ENCODE measurements at places on chromosomes 7 and 10.
A peak's percentile ranks its signal among the peaks of the same experiment; 100 is the strongest.

- no peak for DNase-seq
Measured at GRCh38 chr7:134343136-134343535, 26.4 kb upstream of the SLC35B4 start.

DNA sequence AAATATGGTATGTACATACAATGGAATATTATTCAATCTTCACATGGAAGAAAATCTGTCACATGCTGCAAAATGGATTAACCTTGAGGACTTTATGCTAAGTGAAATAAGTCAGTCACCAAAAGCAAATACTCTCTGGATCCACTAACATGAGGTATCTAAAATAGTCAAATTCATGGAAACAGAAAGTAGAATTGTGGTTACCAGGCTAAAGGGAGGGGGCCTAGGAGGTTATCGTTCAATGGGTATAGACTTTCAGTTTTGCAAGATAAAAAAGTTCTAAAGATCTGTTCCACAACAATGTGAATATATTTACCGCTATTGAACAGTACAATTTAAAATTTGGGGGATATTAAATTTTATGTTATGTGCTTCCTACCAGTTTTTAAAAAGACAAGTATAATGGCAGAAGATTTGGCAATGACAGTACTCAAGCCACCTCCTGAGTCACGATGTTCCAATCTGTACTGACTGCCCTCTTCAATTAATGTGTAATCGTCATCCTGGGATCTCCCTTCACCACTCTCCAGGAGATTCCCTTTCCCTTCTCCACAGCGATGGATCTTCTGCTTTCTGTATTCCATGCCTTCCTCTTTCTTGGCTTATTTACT, 32.3 kb upstream of the IL6 start:
- no peak for DNase-seq

- DNase-seq: no peak
Measured at GRCh38 chr7:32153006-32153405, 82.8 kb upstream of the PDE1C start.

- DNase-seq: no peak
Measured at GRCh38 chr7:39880556-39880955, 69.5 kb upstream of the CDK13 start.

GRCh38 chr10:104254493-104255310, at the start of gene GSTO1:
Gene GSTO1, plus strand, starts transcription at chr10:104254892. Its CDS starts 37 bp downstream, at chr10:104254929.
- peak; percentile 92 for DNase-seq

DNA sequence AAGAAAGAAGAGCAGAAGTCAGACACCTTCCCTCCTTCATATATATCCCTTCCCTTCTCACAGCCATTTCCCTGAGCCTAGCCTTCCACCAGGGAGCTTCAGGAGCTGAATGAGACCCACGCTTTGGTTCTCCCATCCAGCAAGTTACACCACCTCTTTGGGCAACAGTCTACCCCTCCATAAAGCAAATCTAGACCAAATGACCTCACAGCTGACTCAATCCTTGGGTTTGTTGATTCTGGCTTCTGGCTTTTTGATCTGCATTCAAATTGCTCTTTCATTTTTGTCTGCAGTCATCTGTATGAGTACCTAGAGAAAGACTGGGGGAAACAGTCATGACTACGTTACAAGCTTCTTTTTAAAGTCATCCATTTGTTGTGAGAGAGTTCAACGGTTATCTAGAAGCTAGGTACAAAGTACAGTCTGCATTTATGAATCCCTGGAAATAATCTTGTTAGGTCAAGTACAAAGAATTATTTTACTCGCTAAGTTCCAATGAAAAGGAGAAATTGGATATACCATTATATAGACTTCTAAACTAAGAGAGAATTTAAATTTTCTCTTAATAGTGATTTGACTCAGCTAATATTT, 86.3 kb downstream of the RAB11FIP2 start:
- no peak for DNase-seq

DNA sequence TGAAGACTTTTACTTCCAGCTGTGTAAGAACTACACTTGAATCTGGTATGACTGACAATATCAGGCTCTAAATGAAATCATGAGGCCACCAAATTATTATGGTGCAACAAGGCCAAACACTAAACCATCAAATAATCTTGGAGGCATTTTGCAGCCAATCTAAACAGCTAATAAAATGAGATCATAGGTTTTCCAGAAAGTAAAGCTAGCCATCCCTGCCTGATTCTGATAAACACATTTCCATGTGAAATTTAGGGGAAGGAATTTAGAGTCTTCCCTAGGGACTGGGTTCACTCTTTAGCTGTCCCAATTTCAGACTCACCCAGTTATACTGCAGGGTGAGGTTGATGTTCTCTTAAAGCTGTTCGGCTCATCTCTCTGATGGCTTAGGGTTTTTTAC, 190.3 kb upstream of the TMEM196 start:
- DNase-seq: no peak

DNA sequence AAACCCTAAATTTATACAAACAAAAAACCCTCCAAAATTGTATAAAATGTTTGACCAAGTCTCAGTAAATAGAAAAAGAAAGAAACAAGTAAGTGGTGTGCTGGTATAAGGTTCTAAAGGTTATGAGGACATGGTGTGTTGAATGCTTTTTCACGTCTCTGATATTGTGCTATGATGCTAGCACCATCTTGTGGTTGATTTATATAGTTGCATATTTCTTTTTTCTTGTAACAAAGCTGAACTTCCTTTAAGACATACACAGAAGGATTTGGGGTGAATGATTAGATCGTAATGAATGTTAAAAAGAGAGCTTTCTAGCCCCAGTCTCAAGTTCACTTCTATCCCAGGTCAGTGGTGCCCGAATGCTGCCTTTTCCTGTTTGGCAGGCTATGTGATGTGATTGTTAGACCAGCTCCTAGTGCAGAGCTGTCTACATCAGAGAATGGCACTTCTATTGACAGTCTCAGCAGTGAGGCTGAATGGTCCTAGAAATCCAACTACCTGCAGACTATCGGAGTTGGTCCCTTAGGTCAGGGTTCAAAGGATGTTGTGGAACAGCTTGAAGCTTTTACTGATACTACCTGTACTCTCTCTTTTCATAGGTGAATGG, 25.0 kb downstream of the VTI1A start:
- no peak for DNase-seq

DNA sequence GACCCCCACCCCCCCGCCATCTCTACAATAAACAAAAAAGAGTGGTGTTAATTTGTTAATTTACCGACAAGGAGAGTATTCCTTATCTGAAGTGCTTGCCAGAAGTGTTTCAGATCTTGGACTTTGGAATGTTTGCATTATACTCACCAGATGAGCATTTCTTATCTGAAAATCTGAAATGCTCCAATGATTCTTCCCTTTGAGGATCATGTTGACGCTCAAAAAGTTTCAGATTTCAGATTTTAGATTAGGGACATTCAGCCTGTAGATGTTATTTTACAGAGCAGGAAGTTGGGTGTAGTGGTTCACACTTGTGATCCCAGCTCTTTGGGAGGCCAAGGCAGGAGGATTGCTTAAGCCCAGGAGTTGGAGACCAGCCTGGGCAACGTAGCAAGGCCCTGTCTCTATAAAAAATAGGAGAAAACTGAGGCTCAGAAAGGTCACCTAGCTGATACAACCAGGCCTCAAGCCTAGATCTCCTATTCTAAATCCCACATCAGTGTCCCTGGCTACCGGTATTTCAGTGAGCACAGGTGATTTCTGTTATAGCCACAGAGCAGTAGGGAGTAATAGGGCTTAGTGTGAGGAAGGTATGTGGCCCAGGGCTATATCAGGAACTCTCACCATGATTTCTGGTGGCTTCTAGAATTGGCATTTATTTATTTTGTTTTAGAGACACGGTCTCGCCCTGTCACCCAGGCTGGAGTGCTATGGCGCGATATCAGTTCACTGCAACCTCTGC, 35.4 kb downstream of the TMEM120A start:
- DNase-seq: no peak

DNA sequence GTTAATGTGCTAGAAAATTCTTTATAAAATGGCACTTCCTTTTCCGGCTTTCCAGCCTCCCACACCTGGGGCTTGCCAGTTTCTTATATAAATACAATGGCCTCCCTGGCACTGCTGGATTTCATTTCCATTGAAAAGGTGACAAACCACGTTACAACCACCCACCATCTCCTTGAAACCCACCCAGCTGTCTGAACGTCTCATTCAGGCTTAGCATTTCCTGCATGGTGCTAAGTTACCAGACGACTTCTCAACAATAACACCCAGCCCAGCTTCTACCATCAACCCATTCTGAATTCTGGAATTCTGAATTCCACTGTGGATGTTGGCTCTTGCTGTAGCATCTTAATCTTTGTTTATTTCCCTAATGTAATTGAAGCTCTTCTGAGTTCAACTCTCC, 499.8 kb upstream of the CELF2 start:
- no peak for DNase-seq

GRCh38 chr10:1149793-1150637, 93.8 kb downstream of the WDR37 start:
- DNase-seq: peak; percentile 45

DNA sequence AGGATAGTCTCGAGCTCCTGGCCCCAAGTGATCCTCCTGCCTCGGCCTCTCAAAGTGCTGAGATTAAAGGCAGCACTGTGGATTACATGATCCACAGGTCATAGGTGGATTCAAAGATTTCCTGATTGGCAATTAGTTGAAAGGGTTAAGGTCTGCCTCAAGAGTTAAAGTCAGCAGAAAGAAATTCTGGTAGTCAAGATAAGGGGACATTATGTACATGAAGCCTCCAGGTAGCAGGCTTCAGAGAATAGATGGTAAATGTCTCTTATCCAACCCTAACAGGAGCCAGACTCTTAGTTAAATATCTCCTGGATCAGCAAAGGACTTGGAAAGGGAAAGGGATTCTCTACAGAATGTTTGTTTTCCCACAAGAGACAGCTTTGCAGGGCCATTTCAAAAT, 93.7 kb downstream of the SKIDA1 start:
- no peak for DNase-seq

GRCh38 chr10:598415-599170, 90.9 kb downstream of the DIP2C start:
- DNase-seq: no peak

- DNase-seq: no peak
Measured at GRCh38 chr10:35644050-35644950, 2.2 kb upstream of the FZD8 start.

GRCh38 chr7:48416327-48416908, 245.2 kb downstream of the ABCA13 start:
- no peak for DNase-seq

DNA sequence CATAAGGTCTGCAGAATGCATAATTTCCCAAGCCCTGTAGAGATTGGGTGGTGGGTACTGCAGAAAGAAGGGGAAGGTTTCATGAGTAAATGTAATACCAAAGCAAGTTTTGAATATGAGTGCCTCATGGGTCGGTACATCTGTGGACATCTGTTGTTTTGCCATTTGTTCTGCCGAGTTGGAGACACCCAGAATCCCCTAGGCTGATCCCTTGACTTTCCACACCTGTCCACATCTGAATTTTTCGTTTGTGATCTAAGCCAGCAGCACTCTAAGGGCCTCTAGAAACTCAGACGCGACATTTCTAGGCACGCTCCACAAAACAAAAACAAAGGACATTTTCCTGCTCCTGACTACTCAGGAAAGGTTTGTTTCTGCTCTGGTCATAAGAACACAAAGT, 11.7 kb upstream of the SLF2 start:
- no peak for DNase-seq

- DNase-seq: no peak
Measured at GRCh38 chr7:54560198-54560597, 18.0 kb downstream of the VSTM2A start.

DNA sequence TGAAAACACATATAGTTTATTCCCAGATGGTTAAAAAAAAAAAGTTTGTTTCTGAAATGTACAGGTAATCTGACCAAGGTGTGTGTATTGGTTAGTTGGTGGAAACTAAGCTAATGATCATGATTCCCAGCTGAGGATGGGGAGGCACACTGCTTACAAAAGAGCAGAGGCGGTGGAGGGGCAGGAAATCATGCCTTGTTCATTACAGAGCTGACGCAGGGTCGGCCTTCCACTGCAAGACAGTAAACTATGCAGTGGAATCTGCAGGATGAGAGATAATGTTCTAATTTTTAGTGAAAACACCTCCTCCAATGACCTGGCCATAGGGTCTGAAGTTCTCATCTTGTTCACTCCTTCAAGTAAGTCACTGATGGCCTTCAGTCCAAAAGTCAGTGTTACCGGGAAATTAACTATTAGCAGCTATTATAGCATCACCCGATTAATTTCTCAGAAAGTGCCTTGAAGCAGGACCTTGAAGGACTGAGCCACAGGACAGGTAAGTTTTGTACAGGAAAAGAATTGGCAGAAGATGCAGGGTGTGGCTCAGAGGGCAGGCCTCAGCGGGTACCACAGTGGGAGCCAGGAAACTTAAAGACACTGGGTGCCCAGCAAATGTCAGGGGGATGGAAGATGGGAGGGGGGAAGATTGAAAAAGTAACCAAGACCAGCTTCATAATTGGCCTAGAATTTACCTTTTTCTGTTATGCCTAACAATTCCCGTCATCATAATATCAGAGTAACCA, 36.0 kb downstream of the MYOF start:
- no peak for DNase-seq

GRCh38 chr10:110513949-110514348, 16.2 kb downstream of the DUSP5 start:
- DNase-seq: no peak

DNA sequence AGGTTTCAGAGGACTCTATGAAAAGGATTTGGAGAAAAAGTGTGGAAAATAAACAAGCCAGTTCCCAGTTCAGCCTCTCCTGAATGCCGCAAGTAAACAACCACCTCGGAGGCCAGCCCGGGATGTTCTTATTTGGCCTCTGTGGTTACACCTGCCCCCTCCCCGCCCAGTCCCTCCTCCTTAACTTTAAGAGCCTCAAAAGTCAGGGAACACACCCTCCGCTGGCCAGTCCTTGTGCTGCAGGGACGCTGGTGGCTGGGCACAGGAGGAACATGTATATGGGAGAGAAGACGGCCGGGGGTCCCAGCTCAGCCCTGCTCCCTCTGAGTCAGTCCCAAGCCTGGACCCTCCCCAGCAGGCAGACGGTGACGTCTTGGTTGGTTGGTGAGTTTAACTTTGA, 6.1 kb downstream of the CHST3 start:
- DNase-seq: no peak

GRCh38 chr7:74012842-74013249, 15.1 kb upstream of the ELN start:
- DNase-seq: no peak
